ENCODE measurements at places on chromosomes 11 and 22.

GRCh38 chr11:75403983-75404658 lies 4.8 kb downstream of the RPS3 start:
- no peak for DNase-seq

- DNase-seq, result no peak
Observed at GRCh38 chr11:69531717-69532088, 50.2 kb downstream of the LINC01488 start.

DNA sequence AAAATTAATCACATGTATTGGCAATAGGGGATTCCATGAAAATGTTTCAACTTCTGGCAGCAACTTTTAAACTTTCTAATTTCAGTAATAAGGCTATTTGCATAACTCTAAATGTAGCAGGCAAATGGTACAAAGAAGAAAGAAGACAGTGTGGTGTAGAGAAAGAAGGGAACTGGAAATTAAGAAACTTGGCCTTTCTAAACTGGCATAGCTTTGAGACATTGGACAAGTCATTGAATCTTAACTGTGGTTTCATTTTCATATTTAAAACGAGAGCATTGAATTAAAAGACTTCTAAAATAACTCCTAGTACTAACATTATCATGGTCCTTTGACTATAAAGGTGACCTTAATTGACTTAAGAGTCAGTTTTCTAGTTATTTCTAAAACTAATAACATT lies 125.0 kb downstream of the UVRAG start:
- no peak for DNase-seq

DNA sequence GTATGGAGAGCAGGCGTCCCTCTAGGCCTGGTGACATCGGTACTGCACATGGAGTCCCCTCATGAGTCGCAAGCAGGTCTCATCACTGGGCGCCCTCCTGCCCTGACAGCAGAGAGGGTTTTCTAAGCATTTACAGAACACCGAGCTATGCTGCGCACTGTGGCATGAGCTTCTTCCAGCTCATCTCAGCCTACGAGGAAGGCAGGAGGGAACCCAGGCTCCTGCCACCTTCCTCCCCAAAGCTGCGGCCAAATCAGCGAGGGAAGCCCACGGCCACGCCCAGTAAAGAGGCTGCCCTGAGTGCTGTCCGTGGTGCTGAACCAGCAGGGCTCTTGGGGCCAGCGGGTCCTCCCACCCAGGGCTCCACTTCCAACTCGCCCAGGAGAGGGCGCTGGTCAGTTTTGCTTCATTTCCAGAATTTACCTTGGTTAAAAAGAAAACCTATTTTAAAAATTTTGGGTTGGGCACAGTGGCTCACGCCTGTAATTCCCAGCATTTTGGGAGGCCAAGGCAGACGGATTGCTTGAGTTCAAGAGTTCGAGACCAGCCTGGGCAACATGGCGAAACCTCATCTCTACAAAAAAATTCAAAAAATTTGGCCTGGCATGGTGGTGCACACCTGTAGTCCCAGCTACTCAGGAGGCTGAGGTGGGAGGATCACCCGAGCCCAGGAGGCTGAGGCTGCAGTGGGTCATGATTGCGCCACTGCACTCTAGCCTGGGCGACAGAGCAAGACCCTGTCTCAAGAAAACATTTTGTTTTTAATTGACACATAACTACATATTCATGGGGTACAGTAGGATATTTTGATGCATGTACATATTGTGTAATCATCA lies 34.2 kb downstream of the PHF21B start:
- no peak for DNase-seq

DNA sequence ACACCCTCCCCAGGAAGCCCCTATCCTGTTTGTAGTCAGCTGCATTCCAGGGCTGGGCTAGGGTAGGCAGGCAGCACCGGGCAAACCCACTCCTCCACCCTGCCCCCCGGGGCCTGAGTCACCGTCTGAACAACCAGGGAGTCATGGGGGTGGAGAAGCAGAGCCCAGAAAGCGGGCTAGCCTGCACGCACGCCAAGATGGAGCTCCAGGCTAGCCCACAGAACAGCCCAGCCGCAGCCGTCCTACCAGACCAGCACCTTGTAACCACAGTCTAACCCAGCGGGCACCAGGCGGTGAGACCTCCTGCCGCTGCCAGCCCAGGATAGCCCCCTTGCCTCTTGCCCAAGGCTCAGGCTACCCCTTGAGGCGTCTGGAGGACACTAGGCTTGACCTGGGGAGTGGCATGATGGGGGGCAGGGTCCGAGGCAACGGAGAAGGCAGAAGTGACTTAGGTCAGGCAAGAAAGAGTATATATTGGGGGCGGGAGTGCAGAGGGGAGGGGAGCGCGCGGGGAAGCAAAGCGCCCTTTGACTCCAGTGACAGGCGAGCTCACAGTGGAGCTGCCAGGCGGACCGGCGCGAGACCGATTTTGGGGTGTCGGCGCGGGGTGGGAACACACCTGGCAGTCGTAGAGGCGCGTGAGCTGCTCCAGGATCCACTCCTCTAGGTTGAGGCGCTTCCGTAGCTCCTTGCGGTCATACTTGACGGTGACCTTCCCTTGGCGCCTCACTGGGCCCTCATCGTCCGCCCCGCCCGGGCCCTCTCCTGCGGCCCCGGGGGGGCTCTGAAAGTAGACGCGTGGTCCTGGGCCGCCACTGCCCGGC lies 734 bp downstream of the PPP1R14B start:
- DNase-seq, result no peak

- no peak for DNase-seq
Observed at GRCh38 chr11:2830030-2830812, 55.4 kb downstream of the CDKN1C start.

GRCh38 chr22:26660961-26661578 lies 3.7 kb downstream of the MIAT start:
- DNase-seq, result no peak
